Activated naive CD4-positive, alpha-beta T cell treated with anti-CD3 and anti-CD28 coated beads for 36 hours (primary cell): ENCODE measurements at places on chromosomes 4 and X.

- DNase-seq, result no peak
Measured at GRCh38 chrX:136907621-136908020, 27.1 kb upstream of the RBMX start.

DNA sequence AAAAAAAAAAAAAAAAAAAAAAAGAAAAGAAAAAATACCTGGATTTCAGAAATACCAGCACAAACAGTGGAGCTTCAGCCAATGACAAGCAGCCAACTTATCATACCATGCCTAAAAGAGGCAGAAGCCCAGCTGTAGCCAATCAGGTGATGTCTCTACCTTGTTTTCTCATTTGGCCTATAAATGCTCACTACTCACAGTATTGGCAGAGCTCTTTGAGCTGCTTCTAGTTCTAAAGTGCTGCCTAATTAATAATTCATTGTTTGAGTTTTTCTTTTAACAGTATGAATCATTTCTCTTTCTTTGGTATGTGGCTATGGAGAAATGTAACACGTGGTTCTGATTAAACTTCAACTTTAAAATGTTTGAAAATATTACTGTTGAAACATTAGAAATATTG lies 188.8 kb upstream of the TECRL start:
- no peak for DNase-seq

GRCh38 chrX:24210190-24210589 lies 60.7 kb downstream of the ZFX start:
- DNase-seq, result no peak

GRCh38 chr4:174119051-174119450 lies 164.4 kb downstream of the FBXO8 start:
- no peak for DNase-seq

DNA sequence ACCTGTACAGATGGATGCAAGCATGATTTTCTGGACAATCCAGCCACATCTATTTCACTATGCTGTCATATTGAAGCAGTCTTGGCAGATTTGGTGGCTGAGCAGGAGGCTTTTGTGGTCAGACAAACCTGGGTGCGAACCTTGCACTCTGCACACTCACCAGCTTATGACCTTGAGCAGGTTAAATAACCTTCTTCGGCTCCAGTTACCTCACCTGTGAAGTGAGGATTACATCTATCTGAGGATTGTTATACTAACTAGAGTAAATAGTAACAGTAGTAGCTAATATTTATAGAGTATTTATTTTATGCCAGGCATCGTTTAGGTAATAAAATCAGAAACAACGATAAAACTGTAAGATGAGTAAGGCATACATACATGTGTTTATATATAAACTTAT lies 150.0 kb downstream of the PPP3CA start:
- DNase-seq, result no peak

DNA sequence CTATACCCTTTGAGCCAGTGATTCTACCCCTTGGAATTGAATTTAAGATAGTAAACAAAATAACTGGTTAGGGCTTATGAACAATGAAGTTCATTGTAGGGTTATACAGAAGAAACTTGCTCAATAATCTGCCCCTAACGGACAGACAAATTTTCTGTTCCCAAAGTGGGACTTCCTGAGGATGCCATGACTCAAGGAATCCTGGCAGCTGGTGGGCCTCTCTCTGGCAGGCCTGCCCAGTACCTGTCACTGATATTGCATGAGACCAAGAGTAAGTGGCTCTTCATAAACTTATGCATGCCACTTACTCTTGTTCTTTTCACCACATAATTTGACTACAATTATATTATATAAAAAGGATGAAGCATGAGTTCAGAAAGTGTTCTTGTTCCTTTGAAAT lies 41.5 kb downstream of the GPRIN3 start:
- DNase-seq, result no peak
